ENCODE measurements at places on chromosomes 7 and 10.

GRCh38 chr7:123784263-123784662, 35.5 kb upstream of the WASL start:
- DNase-seq: no peak

DNA sequence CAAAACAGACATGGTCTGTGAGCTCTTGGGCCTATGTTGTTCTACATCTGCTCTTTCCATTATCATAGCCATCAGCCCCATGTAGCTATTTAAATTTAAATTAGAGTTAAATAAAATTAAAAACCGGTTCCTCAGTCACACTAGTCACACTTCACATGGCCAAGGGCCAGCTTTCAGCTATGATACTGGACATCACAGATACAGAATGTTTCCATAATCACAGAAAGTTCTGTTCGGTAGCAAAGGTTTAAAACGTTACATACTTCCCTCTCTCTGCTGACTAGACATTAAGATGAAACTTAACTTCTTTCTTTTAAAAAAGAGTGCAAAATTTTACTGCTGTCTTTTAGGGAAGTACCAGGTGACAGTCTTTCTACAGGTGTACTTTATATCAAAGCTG, 43.0 kb downstream of the SRPK2 start:
- no peak for DNase-seq

DNA sequence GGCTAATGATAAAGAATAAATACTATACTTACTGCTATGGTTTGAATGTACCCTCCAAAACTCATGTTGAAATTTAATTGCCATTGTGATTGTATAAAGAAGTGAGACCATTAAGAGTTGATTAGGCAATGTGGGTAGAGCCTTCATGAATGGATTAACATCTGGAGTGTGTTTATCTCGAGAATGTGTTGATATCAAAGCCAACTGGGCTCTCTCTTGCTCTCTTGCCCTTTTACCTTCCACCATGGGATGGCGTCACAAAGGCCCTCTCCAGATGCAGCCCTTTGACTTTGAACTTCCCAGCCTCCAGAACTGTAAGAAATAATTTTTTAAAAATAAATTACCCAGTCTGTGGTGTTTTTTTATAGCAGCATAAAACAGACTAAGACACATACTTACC, 50.1 kb upstream of the GHITM start:
- no peak for DNase-seq

DNA sequence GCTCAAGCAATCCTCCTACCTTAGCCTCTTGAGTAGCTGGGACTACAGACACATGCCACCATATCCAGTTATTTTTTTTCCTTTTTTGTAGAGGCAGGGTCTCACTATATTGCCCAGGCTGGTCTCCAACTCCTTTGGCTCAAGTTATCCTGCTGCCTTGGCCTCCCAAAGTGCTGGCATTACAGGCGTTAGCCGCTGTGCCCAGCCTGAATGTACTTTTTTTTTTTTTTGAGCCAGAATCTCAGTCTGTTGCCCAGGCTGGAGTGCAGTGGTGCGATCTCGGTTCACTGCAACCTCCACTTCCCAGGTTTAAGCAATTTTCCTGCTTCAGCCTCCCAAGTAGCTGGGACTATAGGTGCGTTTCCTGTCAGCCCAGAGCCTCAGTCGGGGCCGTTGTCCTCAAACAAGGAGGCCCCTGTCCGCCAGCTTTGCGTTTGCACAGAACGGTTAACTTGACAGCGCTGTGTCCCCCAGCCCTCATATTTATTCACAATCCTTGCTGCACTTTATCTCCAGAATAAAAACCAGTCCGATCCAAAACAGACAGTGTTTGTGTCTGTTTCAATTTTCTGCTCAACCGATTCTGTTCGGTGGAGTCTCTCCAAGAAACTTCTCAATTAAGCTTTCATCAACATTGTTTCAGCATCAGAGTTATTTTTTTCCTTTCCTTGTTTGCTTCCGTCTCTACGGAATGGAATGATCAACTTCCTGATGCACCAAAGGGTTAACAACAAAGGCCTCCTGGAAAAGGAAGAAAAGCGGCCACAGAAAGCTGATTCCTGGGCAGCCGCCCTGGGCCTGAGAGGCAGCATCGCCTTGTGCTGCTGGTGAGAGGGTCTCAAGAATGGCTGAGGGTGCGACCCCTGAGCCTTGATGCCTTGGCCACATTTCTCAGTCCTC, 64.5 kb downstream of the PDIA4 start:
- no peak for DNase-seq

GRCh38 chr7:157832421-157832820, 495.6 kb downstream of the DNAJB6 start:
- no peak for DNase-seq

DNA sequence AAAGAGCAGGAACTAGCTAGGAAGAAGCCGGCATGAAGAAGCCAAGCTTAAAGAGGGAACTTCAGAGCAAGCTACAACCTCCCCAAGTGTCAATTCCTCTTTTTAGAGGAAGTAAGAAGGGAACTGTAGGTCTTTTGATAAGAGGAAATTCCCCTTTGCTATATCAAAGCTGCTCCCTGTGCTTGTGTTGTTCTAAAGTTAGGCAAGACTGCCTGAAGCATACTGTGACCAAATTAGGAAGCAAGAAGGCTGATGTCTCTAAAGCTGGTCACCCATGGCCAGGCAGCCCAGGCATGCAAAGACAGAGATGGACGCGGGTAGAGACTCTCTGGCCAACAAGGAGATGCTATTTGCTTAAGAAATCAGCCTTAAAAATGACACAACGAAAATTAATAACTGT, 87.9 kb downstream of the RNF216 start:
- peak; percentile 87 for DNase-seq

- DNase-seq: no peak
These were observed 396.0 kb downstream of the PHTF2 start for GRCh38 chr7:78194611-78195010.

DNA sequence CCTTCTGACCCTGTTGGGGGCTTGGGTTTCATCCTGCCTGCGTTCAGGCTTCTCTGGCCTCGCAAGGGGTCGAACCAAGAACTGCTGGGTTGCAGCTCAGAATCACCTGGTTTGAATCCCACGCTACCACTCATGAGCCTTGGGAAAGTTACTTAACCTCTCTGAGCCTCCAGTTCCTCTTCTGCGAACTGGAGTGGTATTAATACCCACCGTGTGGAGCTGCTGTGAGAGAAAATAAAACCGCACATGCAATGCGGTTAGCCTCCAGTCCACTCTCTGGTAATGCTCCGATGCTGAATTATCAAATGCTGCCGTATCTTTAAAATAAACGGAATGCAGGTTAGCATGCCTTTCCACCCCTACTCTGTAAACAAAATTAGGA, 171.9 kb downstream of the ARHGAP12 start:
- no peak for DNase-seq

DNA sequence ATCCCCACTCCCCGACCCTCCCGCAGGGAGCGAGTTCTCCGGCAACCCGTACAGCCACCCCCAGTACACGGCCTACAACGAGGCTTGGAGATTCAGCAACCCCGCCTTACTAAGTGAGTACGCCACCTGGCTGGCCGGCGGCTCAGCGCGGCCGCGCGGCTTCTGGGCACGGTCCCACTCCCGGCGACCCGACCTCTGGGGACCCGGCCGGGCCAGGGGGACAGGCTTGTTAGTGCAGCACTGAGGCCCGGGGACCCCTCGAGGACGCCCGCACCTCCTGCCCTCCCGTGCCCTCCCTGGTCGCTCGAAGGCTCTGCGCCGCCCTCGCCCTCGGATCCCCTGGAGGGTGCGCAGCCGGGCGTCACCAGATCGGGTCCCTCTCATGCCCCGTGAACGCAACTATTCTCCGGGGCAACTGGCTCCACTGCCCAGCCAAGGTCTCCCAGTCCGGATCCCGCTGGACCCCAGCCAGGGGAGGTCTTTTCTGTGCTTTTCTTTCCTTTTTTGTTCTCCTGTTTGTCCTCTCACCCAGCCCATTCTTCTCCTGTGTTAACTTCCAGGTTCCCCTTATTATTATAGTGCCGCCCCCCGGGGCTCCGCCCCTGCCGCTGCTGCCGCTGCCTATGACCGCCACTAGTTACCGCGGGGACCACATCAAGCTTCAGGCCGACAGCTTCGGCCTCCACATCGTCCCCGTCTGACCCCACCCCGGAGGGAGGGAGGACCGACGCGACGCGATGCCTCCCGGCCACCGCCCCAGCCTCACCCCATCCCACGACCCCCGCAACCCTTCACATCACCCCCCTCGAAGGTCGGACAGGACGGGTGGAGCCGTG, 81.8 kb downstream of the PAX2 start:
- DNase-seq: no peak

GRCh38 chr7:99563650-99564049, 5.2 kb downstream of the ZNF655 start:
- peak; percentile 72 for DNase-seq

- no peak for DNase-seq
These were observed 18.9 kb downstream of the ABI1 start for GRCh38 chr10:26841733-26842317.

DNA sequence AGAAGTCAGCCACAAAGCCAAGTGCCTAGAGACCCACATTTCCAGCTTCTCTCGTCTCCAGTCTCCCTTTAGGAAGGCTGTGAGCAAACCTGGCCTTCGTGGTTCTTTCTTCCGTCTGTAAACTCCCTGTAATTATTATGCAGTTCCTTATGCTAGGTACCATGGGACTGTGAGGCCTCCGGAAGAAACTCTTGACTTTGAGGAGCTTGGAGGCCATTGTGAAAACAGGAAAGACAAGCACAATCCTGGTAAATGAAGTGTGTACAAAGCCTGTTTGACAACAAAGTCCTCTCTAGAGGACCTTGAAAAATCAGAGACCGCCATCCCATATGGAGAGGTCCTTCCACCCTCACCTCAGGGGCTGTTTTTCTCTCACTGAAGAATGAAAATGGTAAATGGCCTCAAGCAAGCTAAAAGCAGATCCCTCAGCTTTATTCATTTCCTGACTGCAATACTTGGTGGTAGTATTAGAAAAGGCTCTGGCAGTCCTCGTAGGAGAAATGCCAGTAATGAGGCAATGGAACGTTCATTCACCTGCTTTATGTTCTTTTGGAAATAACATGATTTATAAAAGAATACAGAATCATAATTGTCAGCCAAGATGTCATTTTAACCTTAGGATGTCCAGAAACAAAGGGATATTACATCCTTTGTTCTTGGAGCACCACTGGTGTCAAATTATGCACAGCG, 926.4 kb downstream of the LRMDA start:
- DNase-seq: no peak

- no peak for DNase-seq
These were observed 38.0 kb upstream of the EMX2 start for GRCh38 chr10:117504562-117504961.

GRCh38 chr7:139953229-139953628, 109.5 kb downstream of the PARP12 start:
- DNase-seq: no peak

GRCh38 chr7:155598810-155599210, 45.7 kb upstream of the RBM33 start:
- peak; percentile 37 for DNase-seq

- DNase-seq: no peak
These were observed 88.3 kb upstream of the AGK start for GRCh38 chr7:141462958-141463357.

DNA sequence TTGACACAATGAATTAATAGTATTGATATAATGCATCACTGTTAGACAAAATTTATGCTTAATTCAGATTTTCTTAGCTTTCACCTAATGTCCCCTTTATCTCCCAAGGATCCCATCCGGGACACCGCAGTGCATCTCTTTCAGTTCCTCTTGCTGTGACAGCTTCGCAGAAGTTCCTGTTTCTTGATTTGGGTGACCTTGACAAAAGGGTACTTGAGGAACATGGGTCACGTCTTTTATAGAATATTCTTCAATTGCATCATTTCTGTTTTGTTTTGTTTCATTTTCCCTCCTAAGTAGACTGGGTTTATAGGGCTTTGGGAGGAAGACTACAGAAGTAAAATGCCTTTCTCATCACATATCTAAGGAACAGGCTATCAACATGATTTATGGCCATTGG, 453.2 kb downstream of the DPP6 start:
- DNase-seq: no peak
